ENCODE measurements at places on chromosomes 3 and 15.

- DNase-seq = no peak
Observed at GRCh38 chr15:85771781-85772445, 22.8 kb downstream of the KLHL25 start.

DNA sequence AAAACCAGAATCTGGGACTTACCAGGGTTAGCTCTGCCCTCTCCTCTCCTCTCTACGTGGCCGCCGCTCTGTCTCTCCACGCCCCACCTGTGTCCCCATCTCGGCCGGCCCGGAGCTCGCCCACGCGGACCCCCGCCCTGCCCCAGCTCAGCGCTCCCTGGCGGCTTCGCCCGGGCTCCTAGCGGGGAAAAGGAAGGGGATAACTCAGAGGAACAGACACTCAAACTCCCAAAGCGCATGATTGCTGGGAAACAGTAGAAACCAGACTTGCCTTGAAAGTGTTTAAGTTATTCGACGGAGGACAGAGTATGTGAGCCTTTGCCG is 5.4 kb downstream of the ISL2 start:
- no peak for DNase-seq

DNA sequence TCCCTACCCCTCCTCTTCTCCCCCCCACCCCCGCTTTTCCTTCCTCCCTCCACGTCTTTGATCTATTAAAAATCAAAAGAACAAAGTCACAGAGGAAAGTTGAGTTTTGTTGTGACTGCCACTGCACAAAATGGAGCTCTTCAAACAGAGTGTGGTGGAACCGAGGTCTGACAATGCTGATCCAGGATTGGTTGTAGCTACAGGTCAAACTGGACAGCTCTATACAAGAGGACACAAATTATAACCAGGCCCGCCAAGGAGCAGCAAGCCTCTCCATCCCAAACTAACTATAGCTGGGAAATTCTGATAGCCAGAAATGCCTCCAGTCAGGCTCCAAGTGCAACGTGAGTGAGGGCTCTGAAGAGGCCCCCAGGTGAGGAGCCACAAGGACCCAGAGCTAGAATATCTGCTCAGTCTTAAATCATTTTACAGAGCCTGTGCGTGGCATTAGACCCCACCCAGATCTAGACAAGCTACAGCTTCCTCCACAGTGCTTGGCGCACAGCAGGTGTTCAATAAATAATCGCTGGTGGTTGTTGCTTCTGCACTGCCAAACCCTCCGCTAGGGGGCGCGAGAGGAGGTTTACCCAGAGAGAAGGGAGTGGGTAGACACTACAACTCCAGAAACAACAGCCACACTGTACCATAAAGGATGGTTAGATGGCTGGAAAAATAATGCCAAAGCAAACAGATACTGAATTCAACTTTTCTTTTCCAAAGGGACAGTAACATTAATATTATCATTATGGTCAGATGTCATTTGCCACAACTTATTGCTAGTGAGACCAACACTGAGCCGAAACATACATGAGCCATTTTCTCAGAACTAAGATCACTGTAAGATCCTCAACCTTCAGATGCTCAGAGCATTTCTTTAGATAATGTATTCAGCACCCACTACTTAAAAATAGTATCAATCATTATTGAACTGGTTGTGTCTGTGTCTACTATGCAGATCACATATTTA is 44.6 kb downstream of the ZIC4 start:
- no peak for DNase-seq

- no peak for DNase-seq
Observed at GRCh38 chr3:110397115-110397514, 674.5 kb upstream of the NECTIN3 start.

GRCh38 chr3:98778852-98779413 is 15.8 kb downstream of the ST3GAL6 start:
- DNase-seq = no peak

DNA sequence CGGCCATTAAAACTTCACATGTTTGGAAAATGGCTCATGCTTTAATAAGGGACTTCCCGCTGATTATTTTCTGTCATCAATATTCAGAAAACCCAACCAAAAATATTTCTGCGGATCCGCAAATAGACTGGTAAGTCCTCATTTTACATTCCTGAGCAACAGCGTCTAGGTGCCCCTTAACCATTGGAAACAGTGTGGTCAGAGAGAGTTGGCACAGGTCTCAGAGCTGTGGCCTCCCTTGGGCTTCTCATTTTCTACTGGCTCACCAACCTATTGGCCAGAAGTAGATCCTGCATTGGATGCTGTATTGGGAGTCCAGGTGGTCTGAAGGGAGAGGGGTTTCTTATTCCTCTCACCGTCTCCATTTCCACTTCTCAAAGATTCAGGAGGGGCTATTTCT is 348.1 kb upstream of the DCBLD2 start:
- DNase-seq = no peak

DNA sequence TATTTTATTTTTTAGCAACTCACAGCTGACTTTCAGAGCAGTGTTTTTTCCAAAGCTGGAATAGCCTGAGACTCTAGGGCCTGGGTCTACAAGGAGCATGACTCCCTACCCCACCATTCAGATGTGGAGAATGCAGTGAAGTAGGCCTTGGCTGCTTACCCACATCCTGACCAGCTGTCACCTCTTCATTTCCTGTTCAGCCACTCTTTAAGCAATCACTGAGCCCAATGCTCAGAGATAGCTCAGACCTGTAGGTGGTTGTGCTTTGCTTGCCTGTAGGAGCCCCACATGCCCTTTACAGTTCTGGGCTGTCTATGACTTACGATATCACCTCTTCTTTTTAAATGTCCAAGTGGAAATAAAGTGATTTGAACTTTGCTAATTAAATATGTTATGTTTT is 148.1 kb downstream of the NEK11 start:
- no peak for DNase-seq

- DNase-seq = no peak
Observed at GRCh38 chr3:8365541-8365940, 136.1 kb upstream of the LMCD1 start.

DNA sequence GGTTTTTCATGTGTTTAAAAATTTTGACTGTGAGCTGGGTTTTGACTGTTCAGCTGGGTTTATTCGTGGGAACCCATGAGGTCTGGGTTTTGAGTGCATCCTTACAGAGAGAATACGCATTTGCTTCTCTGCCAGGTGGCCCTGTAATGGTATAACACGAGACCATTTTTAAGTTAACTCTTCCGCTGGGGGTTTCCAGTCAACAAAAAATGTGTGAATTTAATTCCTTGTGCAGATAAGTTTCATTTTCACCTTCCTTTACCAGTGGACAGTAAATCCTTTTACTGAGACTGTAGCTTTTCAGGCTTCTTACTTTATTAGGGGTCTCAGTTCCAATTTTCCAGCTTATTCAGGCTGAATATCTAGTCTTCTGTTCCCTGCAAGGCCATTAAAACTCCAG is 149.6 kb downstream of the OPA1 start:
- no peak for DNase-seq
